ENCODE measurements at places on chromosomes 12 and 14.

DNA sequence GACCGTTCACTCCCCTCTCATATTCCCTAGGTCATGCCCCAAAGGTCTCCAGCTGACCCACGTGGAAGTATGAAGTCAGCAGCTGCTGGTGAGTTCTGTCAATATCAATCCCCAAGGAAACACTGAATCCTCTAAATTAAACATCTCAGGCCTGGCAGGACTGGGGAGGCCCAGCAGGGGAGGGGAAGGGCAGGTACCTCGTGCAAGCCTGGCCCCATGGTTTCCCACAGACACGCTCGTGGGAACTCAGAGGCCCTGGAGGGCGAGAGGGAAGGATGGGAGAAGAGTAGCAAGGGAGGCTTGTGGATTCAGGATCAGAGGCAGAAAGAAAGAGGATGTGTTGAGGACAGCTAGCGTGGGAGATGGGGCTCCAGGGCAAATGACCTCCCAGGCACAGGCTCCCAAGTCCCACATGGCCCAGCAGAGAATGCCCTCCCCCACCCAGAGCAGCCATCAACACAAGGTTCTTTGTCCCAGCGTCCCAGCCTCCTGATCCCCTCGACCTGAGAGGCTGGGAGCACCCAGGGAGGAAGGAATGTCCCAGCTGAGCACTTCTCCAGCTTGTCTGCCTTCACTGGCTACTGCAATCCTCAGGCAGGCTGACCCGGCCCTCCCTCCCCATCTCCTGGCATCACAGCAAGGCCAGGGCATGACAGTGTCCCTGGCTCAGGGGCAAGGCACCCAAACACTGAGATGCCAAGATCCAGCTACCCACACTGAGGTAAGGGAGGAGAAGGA lies 20.1 kb upstream of the RPLP0 start:
- DNase-seq = no peak

- DNase-seq = no peak
Measured at GRCh38 chr12:116726694-116727093, 11.2 kb downstream of the SPRING1 start.

GRCh38 chr12:44677724-44678123 lies 198.4 kb downstream of the NELL2 start:
- no peak for DNase-seq

GRCh38 chr14:102584871-102585869 lies 7.3 kb upstream of the RCOR1 start:
- no peak for DNase-seq

- no peak for DNase-seq
Measured at GRCh38 chr14:60647081-60647836, 2.0 kb downstream of the SIX1 start.

- DNase-seq = no peak
Measured at GRCh38 chr12:70982286-70982685, 61.7 kb upstream of the PTPRR start.

- DNase-seq = no peak
Measured at GRCh38 chr12:45863332-45863731, 127.0 kb downstream of the SCAF11 start.

- no peak for DNase-seq
Measured at GRCh38 chr12:112357214-112357613, 25.0 kb downstream of the HECTD4 start.

DNA sequence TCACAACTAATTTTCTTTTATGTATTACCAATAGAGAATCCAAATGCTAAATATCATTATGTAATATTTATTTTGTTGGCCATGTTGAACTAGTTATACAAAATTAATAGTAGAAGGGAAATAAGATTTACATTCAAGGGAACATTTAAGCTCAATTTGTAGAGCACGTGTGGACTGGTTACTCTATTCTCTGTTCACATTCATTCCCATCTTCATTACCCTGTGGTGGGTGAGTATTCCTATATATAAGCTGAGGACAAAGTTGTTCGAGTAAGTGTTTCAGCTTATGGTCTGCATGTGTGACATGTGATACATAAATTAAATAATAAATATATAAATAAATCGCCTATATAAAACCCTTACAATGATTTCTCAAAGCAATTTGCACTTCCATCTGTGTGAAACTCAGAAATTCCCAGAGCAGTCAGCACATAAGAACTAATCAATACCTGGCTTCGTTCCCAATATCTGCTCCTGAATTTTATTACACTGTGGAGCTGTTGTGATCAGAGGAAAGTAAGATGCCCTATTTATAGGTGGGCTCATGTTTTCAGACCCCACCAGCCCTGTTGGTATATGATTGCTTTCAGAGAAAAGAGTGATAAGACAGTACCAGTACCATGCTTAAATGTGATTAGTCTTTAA lies 308.2 kb upstream of the DCN start:
- no peak for DNase-seq

GRCh38 chr14:102508410-102508773 lies 1.2 kb downstream of the ANKRD9 start:
- no peak for DNase-seq

DNA sequence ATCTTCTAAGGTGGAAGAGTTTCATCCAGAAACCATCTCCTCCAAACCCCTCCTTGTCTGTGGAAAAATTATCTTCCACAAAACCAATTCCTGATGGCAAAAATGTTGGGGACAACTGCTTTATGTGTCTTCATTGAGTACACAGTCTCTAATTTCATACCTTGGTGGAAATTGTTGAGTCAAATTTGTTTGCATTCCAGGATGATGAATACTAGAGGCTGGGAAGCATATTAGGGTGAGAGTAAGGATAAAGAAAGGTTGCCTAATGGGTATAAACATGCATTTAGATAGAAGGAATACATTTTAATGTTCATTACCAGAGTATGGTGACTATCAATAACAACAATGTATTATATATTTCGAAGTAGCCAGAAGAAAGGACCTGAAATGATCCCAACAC lies 98.2 kb downstream of the C12orf42 start:
- no peak for DNase-seq

DNA sequence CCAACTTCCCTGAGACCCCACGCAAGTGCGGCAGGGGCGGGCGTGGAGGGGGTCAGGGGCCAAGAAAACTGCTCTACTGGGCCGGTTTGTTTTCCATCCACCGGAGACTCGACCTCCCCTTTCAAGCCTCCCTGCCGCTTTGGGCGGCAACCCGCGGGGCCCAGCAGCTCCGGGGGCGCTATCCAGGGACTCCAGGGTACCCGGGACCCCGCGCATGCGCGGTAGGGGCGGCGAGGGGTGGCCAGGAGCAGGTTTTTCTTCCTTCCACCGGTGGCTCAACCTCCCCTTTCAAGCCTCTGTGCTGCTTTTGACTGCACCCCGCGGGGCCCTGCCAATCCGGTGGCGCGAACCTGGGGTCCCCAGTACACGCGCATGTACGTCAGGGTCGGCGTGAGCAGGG lies 323.5 kb downstream of the ALG10 start:
- DNase-seq = no peak

DNA sequence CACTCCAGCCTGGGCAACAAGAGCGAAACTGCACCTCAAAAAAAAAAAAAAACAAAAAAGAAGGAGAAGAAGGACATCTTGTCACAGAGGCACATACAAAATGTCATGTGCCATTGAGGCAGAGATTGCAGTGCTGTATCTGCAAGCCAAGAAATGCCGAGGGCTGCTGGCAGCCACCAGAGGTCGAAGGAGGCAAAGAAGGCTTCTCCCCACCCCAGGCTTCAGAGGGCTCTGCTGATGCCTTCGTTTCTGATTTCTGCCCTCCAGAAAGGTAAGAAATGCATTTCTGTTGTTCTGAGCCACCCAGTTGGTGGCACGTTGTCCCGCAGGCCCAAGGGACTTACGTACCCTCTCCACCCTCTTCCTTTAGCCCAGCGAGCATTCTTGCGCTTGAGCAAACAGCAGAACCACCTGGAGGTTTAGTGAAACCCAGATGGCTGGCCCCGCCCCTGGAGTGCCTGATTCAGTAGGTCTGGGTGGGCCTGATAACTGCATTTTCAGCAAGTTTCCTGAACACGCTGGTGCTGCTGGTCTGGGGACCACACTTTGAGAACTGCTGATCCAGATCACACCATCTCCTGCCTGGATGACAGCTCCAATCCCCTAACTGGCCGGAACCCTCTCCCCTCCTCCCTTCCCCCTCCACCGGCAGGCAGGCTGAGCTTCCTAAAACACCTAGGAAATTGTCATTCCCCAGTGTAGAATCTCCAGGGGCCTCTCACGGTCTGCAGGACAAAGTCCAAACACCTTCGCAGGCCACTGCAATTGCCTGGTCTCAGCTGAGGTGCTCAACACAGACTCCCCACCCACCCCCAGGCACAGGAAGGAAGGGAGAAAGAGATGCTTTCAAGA lies 21.1 kb upstream of the SCARB1 start:
- DNase-seq = no peak

- DNase-seq = no peak
Measured at GRCh38 chr14:100893760-100894159, 9.8 kb downstream of the RTL1 start.

DNA sequence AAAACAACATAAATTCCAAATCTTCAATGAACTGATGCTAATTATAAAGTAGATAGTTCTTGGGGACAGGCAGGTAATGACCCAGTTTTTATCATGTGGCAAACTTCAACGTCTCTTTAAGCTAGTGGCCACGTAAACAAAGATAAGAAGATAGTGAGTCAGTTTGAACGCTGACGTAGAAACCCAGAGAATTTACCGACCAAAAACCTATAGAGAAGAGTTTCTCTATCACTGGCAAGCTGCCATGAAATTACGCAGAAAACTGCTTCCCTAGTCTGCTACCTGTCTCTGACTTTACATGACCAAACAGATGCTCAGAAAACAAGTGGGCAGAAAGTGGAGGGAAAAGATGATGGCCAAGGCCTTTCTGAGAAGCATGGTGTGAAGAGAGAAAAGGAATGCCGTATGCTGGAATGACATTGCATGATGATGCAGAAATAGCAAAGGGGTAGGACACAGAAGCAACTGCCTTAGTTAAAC lies 136.3 kb downstream of the ITPR2 start:
- no peak for DNase-seq

DNA sequence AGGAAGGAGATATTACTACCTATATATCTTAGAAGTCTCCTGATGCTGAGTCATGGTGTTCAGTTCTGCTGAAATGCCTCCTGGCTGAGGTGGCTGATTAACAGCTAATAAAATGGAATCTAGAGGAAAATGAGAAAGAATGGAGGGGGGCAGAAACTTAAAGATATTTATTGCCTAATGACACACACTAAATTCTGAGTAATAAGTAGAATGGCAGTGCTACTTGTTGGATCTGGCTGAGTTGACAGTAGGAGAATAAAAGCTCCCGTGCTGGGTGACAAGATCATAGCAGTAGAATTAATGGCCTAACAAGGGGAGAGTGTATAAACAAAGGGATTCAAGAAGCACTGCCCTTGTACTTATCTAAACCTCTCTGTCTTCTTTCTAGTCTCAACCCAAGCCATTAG lies 137.5 kb downstream of the CNTN1 start:
- DNase-seq = no peak

DNA sequence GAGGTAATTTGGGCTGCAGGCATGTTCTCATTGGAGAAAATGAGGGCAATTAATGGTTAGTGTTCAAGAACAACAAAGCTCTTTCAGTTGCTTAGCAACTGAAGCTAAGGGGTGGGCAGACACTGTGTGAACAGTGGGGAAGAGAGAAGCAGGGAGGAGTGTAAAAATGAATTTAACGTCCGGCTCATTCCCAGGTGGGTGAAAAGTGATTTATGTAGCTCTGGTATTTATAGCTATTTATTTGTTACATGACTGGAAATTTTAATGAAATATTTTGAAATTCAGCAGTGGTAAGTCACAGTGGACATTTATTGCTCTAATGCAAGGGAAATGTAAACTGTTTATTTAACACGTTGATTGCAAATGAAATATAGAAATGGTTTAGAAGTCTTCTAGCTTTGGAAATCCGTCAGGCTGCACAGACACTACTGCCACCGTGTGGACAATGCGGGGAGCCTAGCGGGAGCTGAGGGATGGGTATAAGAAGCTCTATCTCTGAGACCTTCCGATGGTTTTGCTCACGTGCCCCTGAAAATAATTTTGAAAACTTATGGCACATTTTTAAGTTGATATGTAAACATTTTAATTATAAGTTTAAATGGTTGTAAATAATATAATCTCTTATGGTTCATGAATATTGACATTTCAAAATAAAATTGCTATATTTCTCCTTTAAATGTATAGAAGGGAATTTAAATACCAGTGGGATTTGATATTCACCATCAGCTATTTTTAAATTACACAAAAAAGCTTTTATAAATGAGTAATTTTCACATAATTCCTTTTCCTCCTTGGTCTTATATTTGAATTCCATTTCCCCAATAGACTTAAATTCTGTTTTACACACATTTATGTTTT lies 54.4 kb downstream of the E2F7 start:
- DNase-seq = peak; percentile 31

DNA sequence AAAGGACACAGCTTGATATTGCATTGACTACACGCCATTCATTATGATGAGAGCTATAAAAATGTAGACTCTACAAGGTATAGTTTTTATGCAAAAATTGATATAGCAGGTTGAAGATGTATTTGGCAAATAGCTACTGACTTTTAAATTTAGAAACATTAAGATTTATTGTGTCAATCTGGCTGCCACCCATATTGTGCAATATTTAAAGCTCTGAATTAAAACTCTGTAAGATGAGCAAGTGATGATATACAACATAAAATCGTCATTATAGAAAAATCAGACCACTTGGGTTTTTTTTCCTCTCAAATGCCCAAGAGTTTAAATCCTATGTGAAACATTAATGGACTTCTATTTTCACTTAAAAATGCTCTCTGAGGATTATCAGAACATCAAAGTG lies 36.8 kb upstream of the E2F7 start:
- DNase-seq = no peak

GRCh38 chr12:12451098-12451497 lies 94.2 kb downstream of the BORCS5 start:
- DNase-seq = no peak

DNA sequence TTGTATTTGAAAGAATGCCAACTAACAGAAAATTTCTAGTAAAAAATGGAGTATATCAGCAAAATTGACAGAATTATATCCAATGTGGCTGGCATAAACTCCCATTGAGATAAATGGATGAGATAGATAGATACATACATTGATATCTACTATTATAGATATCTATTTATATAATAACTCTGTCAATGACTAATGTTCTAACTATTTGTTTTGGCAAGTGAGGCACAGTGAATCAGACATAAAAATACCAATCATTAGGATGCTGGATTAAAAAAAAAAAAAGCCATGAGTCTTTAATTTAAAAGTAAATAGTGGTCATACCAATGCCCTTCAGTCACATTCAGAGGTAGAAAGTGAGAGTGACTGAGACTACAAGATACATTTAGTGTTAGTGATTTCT lies 33.7 kb upstream of the GLIPR1 start:
- no peak for DNase-seq

GRCh38 chr12:131383741-131384543 lies 326.9 kb upstream of the SFSWAP start:
- DNase-seq = no peak

- no peak for DNase-seq
Measured at GRCh38 chr12:80936642-80937390, 918 bp downstream of the LIN7A start.

GRCh38 chr12:131941116-131941986 lies 8.4 kb upstream of the EP400 start:
- no peak for DNase-seq

DNA sequence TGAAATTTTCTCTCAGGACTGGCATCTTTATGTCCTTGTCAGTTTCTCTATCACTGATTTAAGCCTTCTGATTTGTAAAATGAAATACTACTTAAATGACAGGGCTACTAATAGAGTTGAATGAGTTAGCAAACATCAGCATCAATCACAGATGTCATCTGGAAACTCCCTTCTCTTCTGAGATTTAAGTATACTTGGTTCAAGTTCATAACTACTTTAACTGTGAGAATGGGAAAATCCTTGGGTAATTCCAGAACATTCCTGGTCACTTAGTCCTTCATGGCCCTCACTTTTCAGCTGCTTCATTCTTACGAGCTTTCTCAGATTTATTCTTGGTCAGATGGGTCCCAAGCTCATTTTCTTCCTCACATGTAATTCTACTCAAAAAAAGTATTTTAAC lies 1655.3 kb upstream of the FLRT2 start:
- no peak for DNase-seq
